ENCODE measurements at places on chromosomes 12 and 14.

GRCh38 chr14:24798911-24799462 lies 165.0 kb upstream of the GZMB start:
- no peak for DNase-seq

GRCh38 chr14:86321151-86321550 lies 791.2 kb downstream of the FLRT2 start:
- DNase-seq: no peak

GRCh38 chr14:33323979-33324378 lies 385.3 kb downstream of the NPAS3 start:
- no peak for DNase-seq

GRCh38 chr12:107646436-107646835 lies 39.2 kb upstream of the PWP1 start:
- DNase-seq: no peak

Measured in activated T-helper 1 cell treated with anti-CD3 and anti-CD28 coated beads, Interleukin-2, amount 50 U/mL, for 16 hours (primary cell).